Stimulated activated CD4-positive, alpha-beta T cell treated with anti-CD3 and anti-CD28 coated beads, Interleukin-2, amount 100 ng/mL, for 4 hours (primary cell): ENCODE measurements at places on chromosomes 6 and 20.

- DNase-seq = no peak
Observed at GRCh38 chr6:88561954-88562315, 395.8 kb upstream of the CNR1 start.

GRCh38 chr6:122984393-122984792, 11.6 kb upstream of the CLVS2 start:
- DNase-seq = no peak

DNA sequence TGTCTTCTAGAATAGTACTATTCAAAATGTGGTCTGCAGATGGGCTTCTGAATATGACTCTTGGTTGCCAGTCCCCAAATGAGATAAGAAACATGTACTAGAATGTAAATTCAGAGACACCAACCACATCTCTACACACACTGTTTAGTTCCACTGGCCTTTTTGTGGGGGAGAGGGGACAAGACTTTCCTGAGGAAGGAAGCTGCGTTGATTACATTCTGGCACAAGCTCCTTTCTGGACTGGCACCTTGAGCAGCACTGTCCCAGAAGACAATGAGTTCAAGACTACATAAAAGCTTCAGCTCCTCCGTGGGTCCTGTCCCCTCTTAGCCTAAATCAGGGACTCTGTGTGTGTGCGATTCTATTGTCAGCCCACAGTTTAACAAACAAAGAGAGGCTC, 6.9 kb upstream of the IYD start:
- no peak for DNase-seq

DNA sequence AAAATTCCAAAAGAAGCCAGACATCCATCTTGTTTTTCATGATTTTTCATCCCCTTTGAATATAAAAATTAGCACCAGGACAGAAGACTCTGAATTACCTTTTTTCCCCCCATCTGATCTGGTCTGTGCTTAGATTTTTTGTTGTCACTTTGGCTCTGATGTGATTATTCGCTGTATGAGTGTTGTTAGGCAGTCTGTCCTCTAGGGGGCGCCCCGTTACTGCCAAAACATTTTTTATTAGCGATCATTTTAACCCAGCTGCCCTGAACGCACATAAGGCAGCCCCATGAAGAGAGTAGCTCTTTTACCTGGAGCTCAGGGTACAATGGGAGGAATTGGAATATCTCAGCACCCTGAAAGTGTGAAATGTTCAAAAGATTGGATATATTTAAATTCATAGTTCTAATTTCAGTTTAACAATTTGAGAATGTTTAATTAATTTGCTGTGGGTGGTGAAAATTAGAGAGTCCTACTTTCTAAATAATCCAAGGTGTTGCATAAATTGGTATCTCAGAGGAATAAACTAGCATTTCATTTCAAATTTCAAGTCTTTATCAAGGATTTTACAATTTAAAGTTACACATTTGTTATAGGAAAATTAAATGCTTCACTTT, 60.8 kb downstream of the PRPH2 start:
- DNase-seq = peak; percentile 72

DNA sequence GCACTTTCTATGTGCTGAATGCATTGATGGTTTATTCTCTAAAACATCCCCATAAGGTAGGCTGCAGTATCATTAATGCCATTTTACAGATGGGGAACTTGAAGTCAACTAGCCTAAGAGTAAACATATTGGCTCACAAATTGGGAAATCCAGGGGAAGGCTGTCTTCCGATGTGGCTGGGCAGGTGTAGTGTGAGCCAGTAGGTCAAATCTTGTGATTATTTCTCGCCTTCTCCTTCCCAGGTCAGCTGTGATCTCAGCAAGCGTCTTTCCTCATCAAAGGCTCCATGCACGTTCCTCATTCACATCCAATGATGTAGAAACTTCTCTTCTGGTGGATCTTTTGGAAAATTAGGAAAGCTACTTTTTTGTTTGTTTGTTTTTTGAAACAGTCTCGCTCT, 94.1 kb upstream of the SHLD1 start:
- DNase-seq = no peak

- DNase-seq = no peak
Observed at GRCh38 chr20:7708112-7708511, 232.1 kb downstream of the HAO1 start.

GRCh38 chr20:29878777-29879442, 1378.6 kb upstream of the DEFB115 start:
- DNase-seq = no peak

GRCh38 chr6:12008366-12009179, 3.5 kb upstream of the HIVEP1 start:
- DNase-seq = peak; percentile 79

DNA sequence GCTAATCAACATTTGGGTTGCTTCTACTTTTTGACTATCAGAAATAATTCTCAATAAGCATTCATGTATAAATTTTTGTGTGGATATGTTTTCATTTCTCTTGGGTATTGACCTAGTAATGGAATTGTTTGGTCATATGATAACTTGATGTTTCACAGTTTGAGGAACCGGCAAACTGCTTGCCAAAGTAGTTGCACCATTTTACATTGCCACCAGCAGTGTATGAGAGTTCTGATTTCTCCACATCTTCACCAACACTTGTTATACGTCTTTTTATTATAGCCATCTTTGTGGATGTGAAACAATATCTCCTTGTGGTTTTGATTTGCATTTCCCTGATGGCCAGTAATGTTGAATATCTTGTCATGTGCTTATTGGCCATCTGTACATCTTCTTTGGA, 42.6 kb upstream of the TGM2 start:
- DNase-seq = no peak

DNA sequence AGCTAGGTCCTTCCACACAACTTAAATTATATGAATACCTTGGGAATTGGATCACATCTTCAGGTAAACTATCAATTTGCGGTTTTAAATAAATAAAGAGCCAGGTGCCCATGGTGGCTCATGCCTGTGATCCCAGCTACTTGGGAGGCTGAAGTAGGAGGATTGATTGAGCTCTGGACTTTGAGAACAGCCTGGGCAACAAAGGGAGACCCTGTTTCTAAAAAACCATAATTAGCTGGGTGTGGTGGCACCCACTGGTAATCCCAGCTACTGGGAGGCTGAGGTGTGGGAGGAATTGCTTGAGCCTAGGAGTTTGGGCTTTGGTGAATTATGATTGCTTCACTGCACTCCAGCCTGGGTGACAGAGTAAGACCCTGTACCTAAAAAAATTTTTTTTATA, 3.4 kb downstream of the GMNN start:
- no peak for DNase-seq

- DNase-seq = no peak
Observed at GRCh38 chr6:146957181-146958093, 246.8 kb upstream of the STXBP5 start.

DNA sequence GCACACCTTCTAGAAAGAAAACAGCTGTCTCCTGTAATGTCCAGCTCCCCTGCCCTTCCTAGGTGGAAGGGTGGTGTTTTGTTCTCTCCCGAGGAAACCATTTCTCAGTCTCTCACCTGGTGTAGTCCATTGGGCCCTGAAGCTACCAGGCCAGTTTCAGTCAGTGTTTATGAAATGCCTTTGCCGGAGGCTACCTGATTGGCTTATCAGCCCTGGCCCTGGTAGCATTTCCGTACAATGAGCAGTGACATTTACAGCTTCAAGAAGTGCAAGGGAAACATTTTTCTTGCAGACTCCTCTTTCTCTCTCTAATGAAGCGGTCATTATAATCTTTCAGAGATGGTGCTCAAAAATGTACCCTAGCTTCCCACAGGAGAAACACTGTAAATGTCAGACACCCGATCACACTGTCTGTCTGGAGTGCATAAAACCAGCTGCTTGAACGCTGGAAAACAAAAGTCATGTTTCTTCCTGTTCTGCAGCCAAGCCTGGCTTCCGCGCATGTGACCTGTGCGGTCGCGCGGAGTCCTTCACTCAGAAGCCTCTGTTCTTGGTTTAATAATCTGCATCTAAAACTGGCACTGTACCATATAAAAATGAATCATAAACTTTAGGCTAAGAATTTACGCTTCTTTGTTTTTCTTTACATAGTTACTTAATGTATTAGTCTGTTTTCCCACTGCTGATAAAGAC, 28.4 kb upstream of the SAYSD1 start:
- DNase-seq = no peak

DNA sequence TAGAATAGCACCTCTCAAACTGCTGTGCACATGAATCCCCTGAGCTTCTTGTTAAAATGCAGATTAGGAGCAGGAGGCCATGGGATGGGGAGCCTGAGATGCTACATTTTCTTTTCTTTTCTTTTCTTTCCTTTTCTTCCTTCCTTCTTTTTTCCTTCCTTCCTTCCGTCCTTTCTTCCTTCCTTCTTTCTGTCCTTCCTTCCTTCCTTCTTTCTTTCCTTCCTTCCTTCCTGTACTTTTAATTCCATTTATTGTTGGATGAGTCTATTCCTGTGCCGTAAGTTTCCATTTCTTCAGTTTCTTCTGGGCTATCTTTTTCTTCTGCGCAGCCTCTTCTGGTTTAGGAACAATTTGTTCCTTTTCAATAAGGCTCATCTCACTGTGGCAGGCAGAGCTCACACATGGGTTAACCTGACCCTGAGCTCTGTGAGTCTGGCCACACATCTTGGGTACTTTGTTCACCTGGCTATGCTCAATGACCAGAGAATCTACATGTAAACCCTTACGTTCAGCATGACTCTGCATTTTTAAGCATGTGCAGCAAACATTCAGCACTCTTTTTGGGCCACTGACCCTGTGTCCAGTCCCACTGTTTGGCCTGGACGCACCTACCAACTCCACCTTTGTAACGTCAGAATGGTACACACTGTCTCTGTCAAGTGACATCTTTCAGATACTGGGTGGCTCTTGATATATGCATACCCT, 114.7 kb upstream of the INSM1 start:
- DNase-seq = no peak

DNA sequence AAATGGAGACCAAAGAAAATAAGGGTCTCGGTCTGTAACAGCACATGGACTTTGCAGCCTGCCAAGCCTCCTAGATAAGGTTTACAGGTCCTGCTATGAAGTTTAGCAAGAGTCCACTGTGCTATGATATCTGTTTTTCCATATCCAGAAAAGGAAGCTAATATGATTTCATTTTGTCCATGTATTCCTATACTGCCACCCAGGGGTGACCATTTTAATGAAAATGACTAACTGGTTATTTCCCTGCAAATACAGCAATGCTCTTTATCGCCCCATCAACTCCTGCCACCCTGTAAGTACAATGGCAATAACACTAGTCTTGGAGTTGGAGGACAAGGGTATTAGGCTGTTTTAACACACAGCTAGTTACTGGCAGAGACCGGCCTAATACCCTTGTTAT, 115.2 kb upstream of the GLP1R start:
- no peak for DNase-seq

GRCh38 chr20:41177636-41178035, 40.3 kb downstream of the PLCG1 start:
- no peak for DNase-seq

- no peak for DNase-seq
Observed at GRCh38 chr6:157881342-157881741, 58.3 kb downstream of the SNX9 start.

GRCh38 chr20:17810847-17811627, 111.3 kb downstream of the BANF2 start:
- DNase-seq = no peak

- DNase-seq = no peak
Observed at GRCh38 chr6:134510920-134511319, 193.0 kb upstream of the SGK1 start.

GRCh38 chr6:141562186-141562811, 570.4 kb upstream of the GJE1 start:
- no peak for DNase-seq
